ENCODE measurements at places on chromosomes 4 and X.

- no peak for DNase-seq
Observed at GRCh38 chr4:36310216-36310615, 28.8 kb downstream of the DTHD1 start.

GRCh38 chrX:13131396-13132137, 87.1 kb upstream of the FAM9C start:
- DNase-seq: no peak

- no peak for DNase-seq
Observed at GRCh38 chr4:100694467-100694866, 176.6 kb upstream of the EMCN start.

GRCh38 chr4:170589597-170590191, 499.9 kb upstream of the AADAT start:
- no peak for DNase-seq

DNA sequence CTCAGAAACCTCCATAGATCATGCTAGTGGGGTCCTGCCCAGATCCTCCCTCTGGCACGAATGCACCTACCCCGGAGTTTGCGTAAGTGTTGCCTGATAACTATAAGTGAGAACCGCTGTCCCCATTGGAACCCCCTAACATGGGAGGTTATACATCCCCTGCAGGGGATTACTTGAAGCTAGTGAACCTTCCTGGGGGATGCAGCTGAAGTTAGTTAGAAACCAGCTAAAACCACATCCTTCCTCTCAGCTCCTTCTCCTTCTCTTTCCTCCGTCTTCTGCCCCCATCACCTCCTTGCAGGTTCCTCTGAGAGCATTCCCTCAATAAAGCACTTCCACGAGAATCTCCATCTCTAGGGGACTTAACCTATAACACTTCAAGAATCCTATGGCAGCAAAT, 95.0 kb downstream of the ZNF827 start:
- DNase-seq: no peak

- DNase-seq: no peak
Observed at GRCh38 chr4:137367620-137368019, 164.7 kb downstream of the PCDH18 start.

DNA sequence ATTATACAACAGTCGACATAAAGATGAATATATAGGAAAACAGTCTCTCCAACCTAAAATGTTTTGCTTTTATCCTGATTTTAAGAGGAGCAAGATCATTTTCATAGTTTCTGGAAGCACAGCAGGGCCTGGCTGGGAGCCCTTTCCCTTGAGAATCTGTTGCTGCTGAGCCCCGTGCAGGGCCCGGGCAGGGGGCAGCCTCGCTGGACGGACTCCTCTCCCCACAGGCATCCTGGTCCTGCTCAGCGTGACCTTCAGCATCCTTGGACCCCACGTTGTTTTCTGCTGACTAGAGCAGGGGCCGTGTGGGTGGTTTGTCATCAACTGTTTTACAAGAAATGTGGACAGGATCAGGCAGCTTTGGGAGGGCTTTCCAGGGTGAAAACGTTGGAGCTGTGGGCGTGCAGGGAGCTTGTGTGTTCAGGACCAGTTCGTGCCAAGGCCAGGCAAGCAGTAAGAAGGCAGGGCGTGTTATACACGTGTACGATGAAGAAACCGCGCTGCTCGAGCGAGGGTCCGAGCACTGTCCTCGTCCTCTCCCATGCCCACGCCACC, 25.0 kb downstream of the CPZ start:
- DNase-seq: no peak

DNA sequence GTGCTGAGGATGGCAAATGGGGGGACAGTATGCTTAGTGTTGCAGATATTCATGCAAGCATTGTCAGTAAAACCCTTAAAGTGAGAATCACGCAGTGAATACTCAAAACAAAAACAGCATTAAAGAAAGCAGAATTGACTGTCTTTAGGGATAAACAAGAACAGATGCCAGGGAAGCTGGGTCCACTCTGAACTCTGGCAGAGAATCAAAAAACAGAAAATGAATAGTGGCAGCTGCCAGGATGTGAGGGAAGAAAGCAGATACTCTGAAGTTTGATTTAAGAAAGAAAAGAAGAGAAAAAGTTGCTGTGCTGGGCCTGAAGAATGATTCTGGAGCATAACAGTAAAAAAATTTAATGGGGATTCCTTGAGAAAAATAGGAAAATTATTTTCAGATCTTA, 131.5 kb downstream of the GABRA2 start:
- DNase-seq: no peak

DNA sequence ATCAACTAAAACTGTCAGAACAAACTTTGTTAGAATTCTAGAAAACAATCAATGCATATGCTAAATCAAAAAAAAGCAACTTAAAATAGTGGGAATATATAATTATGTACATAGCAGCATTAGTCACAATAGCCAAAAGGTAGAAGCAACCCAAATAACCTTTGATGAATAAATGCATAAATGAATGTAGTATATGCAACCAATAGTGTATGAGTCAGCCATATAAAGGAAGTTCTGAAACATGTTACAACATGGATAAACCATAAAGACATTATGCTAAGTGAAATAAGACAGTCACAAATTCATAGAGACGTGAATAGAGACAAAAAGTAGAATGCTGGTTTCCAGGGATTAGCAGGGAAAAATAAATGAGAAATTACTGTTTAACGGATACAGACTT, 762.8 kb upstream of the INTU start:
- DNase-seq: no peak

DNA sequence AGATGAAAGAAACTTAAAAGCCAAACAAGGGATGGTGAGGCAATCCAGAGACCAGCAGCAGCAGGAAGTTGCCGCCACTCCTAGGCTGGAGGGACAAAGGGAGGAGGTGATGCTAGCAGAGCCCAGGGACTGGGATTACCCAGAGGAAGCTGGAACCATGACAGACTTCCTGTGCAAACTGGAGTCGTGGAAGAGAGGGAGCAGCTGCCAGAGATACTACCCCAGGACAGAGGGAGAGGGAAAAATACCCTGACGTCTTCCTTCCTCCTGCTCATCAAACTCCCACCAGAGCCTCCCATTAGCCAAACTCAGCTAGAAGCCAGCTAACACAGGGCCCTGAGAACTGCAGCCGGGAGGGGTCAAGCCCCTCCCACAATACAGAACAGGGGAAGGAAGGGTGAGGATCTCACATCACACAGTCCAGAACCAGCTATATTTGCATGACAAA, 101.2 kb upstream of the KLF3 start:
- no peak for DNase-seq

DNA sequence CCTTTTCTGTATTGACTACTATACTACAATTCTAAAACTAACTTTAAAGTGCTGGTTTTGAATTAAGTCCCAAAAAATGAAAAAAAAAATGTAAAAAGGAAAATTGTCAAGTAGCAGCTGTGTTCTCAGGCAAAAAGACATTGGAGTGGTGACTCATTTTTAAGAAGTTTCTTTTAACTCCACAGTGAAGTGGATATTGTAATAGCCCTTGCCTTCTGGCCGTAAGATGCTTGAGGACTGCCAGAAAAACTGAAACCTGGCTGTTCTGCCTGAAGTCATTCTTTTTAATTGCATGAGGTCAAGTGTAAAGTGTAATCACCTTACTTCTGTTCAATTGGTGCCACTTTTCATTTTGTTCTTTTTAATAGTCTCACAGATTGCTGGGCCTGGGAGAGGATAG, 28.9 kb downstream of the SPANXD start:
- no peak for DNase-seq

DNA sequence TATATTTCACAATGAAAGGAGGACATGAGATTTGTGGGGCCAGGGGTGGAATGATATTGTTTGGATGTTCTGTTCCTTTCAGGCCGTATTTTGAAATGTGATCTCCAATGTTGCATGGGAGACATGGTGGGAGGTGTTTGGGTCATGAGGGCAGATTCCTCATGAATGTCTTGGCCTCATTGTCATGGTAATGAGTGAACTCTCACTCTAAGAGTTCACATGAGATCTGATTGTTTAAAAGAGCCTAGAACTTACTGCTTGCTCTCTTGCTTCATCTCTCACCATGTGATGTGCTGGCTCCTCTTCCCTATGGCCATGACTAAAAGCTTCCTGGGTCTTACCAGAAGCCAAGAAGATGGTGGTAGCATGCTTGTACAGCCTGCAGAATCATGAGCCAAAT, 1183.0 kb downstream of the TECRL start:
- DNase-seq: no peak

- no peak for DNase-seq
Observed at GRCh38 chr4:158428242-158428641, 93.4 kb upstream of the RXFP1 start.

DNA sequence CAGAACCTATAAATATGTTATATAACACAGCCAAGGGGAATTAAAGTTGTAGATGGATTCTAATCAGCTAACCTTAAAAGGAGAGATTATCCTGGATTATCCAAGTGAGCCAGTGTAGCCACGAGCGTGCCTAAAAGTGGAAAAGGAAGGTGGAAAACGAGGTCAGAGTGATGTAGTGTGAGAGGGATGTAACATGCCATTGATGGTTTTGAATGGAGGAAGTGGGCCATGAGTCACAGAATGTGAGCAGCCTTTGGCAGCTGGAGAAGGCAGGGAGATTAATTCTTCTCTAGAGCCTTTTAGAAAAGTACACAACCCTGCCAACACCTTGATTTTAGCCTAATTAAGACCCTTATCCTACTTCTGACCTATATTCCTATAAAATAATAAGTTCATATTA, 149.1 kb downstream of the SLC39A8 start:
- DNase-seq: no peak

GRCh38 chr4:148444296-148445070, 2.3 kb upstream of the NR3C2 start:
- DNase-seq: peak; percentile 52

- DNase-seq: no peak
Observed at GRCh38 chr4:145589916-145590702, 29.1 kb upstream of the MMAA start.

- no peak for DNase-seq
Observed at GRCh38 chr4:89352541-89352940, 44.9 kb upstream of the GPRIN3 start.

GRCh38 chrX:2533424-2533823, 32.6 kb upstream of the DHRSX start:
- DNase-seq: no peak

DNA sequence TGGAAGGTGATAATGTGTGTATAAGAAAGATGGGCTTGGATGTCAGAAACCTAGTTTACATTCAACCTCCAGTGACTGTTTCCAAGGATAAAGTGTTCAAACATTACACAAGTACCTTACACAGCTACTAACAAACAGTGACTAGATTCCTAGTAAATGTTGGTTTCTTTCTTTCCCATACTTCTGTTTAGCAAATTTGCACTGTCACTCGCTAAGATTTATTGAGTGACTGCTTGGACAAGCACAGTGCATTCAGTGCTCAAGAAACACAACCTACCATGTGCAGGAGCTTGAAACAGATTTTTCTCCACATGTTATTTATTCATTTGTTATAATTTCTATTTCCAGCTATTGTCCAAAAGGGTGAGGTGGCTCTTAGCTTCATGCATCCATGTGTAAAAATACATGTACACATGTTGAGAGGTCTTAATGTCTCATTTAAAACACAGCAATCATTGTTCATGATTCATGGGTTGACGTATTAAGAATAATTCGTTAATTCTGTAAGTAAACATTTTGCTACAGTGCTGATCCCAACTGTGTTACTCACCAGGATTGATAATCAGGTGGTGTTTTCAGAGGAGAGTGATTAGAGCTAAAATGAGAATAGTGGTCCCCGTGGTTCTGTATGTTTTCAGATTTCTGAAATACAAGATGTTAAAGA, 153.0 kb downstream of the DCLK2 start:
- no peak for DNase-seq

DNA sequence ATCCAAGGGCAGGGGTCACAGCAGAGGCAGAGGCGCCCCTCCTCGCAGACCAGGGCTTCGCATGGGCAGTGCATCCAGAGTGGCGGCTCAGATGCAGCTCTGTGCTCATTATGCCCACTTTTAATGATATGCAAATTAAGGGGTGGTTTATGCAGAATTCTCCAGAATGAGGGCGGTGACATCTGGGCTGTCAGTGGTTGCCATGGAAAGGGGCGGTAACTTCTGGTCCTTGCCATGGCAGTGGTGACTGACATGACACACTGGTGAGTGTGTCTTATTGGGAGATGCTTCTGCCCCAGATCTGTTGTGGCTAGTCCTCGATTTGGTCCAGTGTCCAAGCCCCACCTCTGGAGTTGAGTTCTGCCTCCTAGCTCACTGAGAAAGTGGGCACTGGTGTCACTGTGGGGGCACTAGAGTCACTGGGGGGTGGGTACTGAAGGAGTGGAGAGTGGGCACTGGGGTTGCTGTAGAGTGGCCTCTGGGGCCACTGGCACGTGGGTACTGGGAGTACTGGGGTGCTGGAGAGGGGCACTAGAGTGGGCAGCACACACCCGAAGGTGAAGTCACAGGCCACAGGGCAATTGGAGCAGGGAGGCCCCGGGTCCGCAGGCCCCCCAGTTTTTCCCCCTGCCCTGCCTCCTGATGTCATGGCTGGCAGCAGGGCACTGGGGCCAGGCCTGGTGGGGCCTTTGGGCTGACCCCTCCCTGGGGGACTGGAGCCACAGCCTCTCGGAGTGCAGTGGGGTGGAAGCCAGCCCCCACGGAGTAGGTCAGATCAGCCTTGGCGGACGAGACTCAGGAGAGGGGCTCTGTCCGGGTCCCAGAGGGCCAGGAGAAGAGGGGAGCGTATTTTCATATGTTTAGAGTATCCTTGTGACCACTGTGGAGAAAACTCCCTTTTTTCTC, 98.6 kb upstream of the NKX1-1 start:
- DNase-seq: no peak

- DNase-seq: no peak
Observed at GRCh38 chr4:54999003-54999402, 126.4 kb downstream of the KDR start.

GRCh38 chrX:41258871-41259270, 75.1 kb upstream of the DDX3X start:
- no peak for DNase-seq

- DNase-seq: no peak
Observed at GRCh38 chr4:25969374-25970155, 55.5 kb downstream of the SMIM20 start.

- DNase-seq: no peak
Observed at GRCh38 chr4:6050551-6050950, 32.3 kb upstream of the C4orf50 start.

- no peak for DNase-seq
Observed at GRCh38 chr4:46554760-46555465, 165.0 kb upstream of the GABRA2 start.

- no peak for DNase-seq
Observed at GRCh38 chr4:84948056-84948455, 18.4 kb downstream of the WDFY3 start.

DNA sequence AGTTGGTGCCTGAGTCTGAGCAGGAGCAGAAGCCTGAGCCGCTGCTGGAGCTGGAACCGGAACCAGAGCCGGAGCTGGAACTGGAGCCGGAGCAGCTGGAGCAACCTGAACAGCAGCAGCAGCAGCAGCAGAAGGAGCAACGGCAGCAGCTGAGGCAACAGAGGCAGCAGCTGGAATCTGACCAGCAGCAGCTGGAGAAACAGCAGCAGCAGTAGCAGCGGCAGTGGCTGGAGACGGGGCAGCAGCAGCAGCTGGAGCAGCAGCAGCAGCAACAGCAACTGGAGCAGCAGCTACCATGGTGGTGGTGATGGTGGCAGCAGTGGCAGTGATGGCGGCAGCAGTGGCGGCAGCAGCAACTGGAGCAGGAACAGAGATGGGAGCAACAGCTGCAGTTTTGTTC, 61.5 kb downstream of the AMOT start:
- no peak for DNase-seq

All from nucleus accumbens (tissue), 56 donors.